Activated CD4-positive, alpha-beta T cell treated with anti-CD3 and anti-CD28 coated beads for 24 hours (primary cell): ENCODE measurements at places on chromosomes 2 and 18.

- DNase-seq: no peak
Observed at GRCh38 chr2:29475499-29475898, 360.3 kb downstream of the CLIP4 start.

GRCh38 chr18:48333563-48333962, 75.6 kb downstream of the ZBTB7C start:
- DNase-seq: no peak

DNA sequence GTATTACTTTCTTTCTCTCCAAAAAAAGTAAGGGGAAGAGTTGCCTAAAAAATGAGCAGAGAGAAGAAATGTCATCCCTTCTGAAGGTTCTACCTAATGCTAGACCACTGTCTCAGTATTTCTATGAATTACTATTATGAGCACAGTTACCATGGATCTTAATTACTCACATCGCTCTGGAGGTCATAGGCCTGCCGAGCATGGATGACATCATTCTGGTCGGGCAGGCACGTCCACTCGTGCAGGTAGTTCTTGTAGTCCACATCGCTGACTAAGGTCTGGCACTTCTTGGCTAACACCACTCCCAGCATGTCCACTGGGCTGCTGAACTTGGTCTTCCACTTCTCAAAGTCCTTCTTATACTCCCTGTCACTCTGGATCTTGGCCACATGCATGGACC, 106.9 kb downstream of the NEB start:
- no peak for DNase-seq

GRCh38 chr2:53933329-53933728, 37.5 kb downstream of the PSME4 start:
- DNase-seq: no peak

DNA sequence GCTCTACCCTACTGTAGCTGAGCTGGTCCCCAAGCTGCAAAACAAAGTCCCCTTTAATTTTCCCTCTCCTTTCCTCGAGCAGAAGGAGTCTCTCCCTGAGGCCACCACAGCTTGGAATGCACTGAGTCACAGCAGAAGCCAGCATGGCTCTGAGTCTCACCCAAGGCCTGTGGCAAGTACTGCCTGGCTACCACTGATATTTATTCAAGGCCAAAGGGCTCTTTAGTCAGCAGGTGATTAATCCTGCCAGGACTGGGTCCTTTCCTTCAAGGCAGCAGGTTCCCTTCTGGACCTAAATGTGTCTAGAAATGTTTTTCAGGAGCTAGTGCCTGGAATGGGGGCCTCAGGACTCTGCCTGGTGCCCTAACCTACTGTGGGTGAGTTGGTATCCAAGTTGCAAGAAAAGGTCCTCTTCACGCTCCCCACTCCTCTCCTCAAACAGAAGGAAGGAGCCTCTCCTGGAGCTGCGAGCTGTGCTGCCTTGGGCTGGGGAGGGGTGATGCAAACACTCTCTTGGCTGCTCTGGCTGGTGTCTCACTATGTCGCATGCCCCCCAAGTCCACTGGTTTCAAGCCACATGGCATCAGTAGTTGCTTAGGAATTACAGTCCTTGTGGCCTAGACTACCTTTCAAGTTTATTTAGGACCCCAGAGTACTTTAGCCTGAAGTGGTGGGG, 53.4 kb downstream of the CD28 start:
- no peak for DNase-seq

DNA sequence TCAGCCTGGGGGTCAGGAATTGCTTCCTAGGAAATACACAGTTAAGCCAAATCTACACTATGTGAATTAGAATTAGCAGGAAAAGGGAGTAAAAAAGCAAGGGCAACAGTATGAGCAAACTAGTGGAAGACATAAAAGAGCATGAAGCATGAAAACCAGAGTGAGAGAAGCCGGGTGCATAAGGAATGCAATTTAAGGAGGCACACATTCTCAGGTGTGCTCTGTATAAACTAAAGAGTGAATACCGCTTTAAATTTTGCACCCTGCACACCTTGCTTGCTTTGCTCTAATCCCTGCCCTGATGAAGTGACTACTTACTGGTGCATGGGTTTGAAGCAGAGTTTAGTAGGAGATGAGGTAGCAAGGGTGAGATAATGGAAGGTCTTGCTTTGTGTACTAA, 65.7 kb upstream of the EPHA4 start:
- no peak for DNase-seq

DNA sequence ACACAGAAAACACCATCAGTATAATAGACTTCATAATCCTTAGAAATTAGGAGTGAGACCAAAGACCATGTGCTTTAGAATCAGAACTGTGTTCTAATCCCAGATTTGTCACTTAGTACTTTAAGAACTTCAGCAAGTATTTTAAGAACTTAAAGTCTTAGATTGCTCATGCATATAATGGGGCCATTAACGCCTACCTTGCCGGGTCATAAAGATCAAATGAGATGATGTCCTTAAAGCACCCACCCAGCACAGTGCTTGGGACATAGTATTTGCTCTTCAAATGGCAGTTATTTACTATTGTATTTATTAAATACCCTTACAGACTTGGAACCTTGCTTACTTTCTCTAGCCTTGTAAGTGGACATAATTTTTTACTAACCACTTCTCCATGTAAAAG, 156.1 kb downstream of the GREB1L start:
- no peak for DNase-seq

- no peak for DNase-seq
Observed at GRCh38 chr18:43222501-43222900, 54.8 kb downstream of the SYT4 start.

DNA sequence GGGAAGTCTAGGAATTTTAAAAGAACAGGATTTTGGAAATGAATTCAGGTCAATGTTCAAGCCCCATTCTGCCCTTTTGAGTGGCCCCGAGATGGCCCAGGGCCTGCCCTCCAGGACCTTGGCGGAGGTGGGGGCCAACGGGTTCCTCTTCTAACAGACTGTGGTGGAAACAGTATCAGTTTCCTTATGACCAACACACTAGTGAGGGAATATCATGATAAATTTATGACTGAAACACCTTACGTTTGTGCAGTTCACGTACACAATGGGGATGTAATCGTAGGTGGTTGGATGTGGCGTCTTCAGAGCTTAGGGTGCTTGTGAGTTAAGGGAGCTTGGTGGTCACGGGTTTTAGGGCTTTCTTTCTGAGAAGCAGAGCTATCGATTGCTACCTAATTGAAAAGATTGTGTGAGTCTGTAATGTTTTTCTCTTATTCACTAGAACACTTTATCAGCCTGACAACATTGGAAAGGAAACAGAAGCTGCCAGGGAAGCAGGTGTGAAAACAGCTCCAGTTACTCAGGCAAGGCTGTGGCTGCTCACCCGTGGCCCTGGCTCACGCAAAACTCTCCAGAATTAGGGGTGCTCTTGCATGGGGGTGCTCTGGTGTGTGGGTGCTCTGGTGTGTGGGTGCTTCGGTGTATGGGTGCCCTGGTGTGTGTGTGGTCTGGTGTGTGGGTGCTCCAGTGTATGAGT, 165.3 kb downstream of the SNTG2 start:
- no peak for DNase-seq

DNA sequence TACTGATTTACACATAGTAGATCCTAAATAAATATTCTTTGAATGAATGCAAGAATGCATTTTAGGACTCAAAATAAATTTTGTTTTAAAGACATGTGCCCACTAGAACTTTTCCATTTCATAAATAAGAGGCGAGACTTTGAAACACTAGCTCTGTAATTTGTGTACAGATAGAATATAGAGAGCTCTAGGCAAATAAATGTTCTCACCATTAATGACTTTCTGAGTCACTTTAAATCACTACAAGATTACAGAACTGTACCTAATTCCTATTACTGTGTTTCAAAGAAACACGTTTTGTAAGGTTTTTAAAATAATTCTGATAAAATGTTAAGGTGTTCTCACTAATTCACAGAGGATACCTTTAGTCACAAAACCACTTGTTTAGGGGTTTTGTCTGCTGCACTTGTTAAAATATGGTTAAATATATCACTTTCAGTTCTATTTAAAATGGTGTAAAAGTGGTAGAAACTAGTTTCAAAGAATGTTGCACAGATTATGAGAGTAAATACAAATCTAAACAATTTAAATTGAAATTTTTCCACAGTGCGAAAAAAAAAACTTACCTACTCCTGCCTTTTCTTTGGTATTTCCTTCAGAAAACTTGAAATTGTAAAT, 158.7 kb upstream of the ZC3H15 start:
- DNase-seq: no peak

- no peak for DNase-seq
Observed at GRCh38 chr2:25480561-25480960, 138.8 kb upstream of the DNMT3A start.

DNA sequence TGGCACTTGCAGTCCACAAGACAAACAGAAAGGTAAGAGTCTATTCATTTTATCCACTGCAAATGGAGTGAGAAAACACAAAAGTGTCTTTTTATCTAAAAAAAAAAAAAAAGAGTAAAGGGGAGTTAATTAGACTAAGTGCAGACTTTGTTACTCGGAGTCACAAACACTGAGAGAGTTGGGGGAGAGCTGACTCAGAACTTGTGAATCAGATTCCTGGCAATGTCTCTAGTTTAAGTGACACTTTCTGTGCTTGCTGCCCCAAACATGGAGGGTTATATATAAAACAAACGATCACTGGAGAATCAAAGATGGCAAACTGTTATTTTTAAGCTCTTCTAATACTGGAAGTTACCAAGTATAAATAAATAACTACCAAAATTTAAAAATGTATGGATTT, 505.8 kb upstream of the NRP2 start:
- no peak for DNase-seq

- peak; percentile 82 for DNase-seq
Observed at GRCh38 chr2:120223034-120223912, at the start of gene TMEM185B. TMEM185B (minus strand) TSS chr2:120223400; CDS start chr2:120222976, 424 bp downstream.

GRCh38 chr18:45780568-45780967, 44.9 kb upstream of the SIGLEC15 start:
- DNase-seq: no peak

- DNase-seq: no peak
Observed at GRCh38 chr18:72700961-72701710, 157.0 kb upstream of the CBLN2 start.

DNA sequence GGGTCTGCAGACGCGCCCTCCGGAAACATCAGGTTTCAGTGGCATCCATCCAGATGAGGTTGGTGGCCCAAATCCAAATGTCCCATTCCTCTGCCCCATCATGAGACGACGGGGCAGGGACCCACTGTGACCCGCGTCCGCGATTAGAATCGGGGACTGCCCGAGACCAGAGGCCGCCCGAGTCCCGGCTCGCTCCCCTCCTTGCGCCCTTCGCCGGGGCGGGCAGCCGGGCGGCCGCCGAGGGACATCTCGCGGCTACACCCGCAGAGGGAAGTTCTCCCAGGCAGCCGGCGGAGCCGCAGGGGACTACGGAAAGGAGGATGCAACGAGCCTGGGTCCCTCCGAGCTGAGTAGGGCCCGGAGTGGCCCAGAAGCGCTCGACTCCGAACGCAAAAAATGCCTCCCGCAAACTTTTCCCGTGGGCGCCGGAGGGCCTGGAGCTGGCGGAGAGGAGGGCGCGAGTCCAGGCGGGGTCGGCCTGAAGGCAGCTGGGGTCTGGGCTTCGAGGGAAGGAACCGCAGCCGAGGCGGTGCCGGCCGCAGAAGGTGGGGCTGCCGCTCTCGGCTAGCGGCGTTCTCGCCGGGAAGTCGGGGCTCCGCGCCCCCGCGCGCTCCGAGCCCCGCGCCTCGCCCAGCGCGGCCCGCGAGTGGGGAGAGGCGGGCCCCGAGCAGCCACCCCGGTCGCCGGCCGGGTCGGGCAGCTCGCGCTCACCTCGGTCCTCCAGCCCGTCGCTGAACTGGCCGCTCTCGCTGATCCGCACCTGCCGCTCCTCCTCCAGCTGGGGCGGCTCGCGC, 580 bp downstream of the TMEM163 start:
- no peak for DNase-seq

DNA sequence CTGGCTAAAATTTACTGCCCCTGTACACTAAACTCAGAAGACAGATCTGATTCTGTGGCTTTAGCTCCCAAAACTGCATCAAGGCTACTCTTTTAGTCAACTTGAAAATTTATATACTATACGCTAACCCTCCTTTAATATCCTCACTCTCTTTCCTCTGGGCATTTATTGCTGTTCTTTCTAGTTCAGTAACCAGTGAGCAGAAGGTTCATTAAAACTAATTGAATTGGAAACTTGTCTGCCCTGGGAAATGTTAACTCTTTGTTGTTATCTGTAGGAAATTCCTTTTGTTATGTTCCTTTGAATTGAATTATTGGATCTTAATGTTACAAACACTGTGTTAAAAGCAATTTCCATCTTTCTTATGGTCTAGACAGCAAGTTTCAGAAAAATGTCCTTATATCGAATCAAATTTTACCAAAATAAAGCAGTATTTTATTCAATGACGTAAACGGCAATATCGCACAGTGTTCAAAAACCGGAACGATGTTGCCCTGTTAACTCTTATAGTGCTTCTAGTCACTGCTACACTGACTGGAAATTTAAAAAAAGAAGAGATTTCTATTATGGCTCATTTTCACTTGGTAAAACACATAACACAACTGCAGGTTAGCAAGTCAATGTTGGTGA, 168.3 kb downstream of the NR4A2 start:
- DNase-seq: no peak

DNA sequence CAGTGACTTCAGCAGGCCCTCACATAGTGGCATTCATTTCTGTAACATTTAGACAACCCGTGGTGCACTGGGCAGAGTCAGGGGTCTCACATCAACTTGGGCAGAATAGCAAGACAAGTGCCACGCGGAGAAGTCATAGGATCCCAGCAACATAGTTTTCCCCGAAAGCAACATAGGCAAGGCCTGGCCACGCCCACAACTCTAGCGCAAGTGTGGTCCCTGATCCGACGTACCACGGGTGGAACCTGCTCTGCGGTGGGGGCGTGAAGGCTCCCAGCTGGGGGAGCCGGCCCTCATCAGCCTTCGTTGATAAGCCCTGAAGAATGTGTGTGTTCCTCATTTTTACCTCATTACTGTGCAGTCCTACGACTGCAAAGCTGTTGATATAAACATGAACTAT, 261.2 kb downstream of the EIPR1 start:
- no peak for DNase-seq

- DNase-seq: no peak
Observed at GRCh38 chr2:58571181-58571852, 330.2 kb upstream of the FANCL start.

DNA sequence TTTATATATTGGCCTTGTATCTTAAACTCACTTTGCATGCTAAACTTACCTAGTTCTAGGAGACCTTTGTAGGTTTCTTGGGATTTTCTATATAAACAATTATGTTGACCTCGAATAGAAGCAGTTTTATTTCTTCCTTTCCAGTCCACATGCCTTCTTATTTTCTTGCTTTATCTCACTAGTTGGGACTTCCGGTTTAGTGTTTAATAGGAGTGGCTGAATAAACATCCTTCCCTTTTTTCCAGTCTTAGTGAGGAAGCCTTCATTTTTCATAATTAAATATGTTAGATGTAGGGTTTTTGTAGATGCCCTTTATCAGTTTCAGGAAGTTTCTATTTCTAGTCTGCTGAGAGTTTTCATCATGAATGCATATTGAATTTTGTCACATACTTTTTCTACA, 347.3 kb upstream of the HNRNPA3 start:
- DNase-seq: no peak

DNA sequence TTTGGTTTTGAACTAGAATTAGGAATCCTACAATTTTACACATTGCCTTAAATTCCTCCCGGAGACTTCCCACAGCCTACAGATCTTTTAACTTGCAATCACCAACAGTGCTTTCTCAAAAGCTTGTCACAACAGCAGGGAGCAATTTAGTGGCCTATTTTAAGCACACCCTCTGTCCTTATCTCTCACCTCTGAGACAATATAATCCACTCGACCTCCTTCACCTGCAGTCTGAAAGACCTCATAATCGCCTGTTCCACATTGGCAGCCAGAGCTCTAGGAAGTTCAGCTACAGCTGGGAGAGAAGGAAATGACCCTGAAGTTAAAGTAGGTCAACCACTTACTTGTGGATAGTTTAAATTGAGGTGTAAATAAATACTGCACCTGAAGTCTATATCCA, 249.7 kb upstream of the DLGAP1 start:
- DNase-seq: no peak

GRCh38 chr2:186718903-186719302, 25.0 kb downstream of the FAM171B start:
- no peak for DNase-seq
